ENCODE measurements at places on chromosomes 13 and 19.

DNA sequence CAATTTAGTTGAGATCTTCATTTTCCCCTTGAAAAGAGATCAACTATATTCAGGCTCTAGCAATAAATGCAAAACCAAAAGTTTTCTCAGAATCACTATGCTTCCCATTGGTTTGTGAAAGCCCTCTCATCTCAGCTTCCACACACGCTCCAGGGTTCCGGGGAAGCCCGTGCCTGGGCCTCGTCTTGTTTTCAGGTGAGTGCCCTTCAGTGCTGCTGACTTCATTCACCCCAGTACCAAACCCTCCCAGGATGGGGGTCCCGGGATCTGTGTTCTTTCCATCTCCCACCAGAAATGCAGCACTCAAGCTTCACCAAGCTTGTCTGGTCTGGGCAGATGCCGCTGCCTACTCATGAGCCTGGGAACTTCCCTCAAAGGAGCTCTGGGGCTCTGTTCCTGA, 97.7 kb downstream of the TEX29 start:
- DNase-seq = no peak

DNA sequence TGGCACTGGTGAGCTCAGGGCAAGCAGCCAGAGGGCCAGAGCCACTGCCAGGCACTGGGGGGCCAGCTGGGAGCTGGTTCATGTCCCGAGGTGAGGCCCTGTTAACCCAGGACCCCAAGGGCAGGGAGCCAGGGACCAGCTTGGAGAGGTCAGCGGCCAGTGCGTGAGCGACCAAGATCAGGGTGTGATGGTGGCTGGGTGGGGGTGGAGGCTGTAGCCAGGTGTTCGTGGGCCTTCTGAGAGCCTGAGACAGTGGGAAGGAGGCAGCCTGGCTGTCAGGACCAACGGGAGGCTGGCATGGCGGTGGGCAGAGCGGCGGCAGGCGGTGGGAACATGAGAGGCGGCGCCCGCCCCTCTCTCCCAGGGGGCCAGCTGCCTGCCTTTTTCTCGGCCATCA, 8.1 kb upstream of the KPTN start:
- no peak for DNase-seq

GRCh38 chr19:43901395-43902390, 33.4 kb downstream of the ZNF45 start:
- peak; percentile 75 for DNase-seq

DNA sequence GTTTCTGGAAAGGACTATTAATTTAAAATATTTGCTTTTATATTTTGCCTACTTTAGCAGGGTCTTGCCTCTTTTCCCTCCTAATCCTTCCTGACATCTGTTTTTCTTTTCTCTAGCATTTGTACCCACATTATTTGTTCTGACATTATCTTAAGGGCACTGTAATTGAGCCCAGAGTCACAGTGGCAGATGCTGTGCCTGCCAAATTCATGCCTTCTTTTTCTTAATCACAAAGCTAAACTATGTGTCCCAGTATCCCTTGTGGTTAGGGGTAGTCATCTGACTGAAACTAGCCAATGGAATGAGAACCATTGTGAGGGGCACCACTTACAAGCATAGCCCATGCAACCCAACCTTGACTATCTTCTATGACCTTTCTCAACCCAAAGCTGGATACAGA, 562.9 kb downstream of the MYO16 start:
- DNase-seq = no peak

- DNase-seq = peak; percentile 70
Observed at GRCh38 chr19:1690699-1691307, 38.4 kb upstream of the TCF3 start.

DNA sequence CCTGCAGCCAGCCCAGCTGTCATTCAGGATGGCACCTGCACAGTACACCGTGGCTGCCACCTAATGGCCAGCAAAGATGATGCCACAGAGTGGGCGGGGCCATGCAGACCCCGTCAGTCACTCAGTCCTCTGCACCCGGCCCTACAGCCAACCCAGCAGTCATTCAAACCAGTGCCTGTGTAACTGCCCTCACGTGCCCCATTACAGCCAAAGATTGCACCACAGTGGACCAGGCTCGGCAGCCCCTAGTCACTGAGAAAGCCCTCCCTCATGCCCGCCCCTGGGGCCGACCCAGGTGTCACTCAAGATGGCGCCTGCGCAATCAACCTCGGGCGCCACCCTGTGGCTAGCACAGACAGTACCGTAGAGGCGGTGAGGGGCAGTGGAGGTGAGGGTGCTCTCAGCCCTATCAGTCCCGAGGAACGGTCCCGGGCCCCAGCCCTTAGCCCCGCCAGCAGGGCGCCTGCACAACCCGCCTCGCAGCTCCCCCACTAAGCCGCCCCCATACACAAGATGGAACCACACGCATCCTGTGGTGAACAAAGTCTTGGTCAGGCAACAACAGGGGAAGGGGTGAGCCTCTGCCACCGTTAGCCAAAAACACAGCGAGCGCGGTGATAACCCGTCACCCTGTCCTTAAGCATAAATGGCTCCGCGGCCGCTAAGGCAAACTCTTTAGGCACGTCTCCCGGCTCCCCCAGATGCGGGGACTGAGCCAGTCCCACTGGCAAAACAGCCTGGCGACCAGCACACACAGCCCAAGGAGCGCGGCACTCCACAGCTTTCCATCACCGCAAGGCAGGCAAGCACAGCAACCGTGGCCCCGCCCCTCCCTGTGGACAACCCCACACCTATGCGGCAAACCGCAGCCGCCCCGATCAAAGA, 2.3 kb downstream of the PEG3 start:
- peak; percentile 8 for DNase-seq

- no peak for DNase-seq
Observed at GRCh38 chr19:1630811-1631210, 21.6 kb downstream of the TCF3 start.

DNA sequence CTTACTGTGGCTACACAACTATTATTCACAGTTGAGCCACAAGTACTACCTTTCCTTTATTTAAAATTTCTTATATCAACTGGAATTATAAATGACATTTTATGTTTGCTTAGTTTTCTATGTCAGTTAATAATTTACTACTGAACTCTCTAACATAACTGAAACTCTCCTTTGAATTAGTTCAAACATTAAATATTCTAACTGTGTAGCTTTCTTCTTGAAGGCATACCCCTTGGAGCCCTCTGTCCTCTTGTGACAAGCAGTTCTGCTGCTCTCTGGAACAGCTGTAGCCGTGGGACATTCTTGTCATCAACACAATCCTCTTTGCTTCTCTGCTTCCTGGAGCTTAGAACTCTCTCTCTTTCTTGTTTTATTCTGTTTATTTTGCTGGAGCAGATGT, 244.8 kb downstream of the NHLRC3 start:
- no peak for DNase-seq

DNA sequence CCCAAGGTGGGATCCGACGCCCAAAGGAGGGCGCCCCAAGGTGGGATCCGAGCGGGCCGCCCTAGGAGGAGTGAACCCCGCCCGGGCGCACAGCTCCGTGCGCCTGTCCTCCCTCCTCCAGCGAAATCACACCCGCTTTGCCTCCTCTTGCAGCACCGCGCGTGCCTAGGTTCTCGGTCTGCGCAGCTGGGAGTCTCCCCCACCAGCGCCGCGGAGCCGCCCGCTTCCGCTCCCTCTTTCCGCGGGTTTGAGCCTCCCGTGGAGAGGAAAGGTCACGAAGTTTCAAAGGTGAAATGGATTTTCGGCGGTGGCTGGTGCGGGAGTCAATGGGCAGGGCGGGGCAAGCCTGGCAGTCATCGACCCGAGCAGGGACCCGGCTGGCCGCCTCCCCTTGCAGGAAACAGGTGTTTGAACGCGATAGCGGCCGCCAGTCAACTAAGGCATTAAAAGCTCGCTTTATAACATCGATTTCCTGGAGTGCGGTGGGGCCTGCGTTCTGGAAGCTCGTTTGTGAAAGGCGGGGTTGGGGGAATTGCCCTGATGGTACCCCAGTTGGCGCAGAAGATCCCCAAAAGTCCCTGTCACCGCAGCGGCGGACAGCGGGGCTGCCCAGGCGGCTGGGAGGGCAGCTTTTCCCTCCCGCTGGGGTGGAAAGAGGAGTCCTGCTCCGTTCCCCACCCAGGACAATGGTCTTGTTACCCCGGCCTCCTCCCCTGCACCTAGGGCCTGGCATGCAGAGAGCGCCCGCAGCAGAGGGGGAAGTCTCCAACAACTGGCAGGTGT, 9.0 kb upstream of the SOX1 start:
- DNase-seq = no peak

DNA sequence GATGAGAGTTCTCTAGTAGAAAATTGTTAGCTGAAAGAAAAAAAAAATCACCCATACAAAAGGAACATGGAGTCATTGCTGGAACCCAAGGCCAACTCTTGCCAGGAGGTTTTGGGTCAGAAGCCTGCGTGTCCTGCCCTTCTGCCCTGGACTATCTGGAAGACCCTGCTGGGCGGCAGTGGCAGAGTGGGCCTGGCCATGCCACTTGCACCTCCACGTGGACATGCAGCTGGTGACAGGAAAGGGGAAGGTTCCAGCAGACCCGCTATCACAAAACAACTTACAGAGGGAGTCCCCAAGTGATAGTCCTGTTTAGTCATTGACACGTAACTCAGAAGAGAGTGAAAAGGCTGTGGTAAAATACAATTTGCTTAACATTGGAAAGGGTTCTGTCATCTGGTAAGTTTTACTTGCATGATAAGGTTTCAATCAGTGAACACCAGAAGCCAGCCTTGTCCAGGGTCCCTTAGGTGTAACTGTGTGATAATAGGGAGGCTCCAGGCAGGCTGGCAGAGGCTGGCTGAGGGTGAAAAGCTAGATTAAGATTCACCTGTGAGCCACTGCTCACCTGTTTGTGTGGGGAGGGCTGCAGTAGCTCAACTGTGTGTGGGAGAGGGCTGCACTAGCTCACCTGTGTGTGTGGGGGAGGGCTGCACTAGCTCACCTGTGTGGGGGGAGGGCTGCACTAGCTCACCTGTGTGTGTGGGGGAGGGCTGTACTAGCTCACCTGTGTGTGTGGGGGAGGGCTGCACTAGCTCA, 47.8 kb downstream of the COL4A2 start:
- peak; percentile 15 for DNase-seq

GRCh38 chr13:73281746-73282145, 222.9 kb downstream of the KLF5 start:
- no peak for DNase-seq

GRCh38 chr13:45063261-45063860, 56.9 kb upstream of the GTF2F2 start:
- no peak for DNase-seq

- no peak for DNase-seq
Observed at GRCh38 chr13:99228737-99229691, 28.4 kb downstream of the UBAC2 start.

Data from activated naive CD4-positive, alpha-beta T cell treated with anti-CD3 and anti-CD28 coated beads for 36 hours (primary cell).